ENCODE measurements at places on chromosomes 5 and 9. TPM values are rescaled to one million over a fixed set of nuclear protein-coding genes. Genes with fewer than 3 reads are reported as not detected.

LMX1B gene
- total RNA-seq: 12.2 TPM

DNA sequence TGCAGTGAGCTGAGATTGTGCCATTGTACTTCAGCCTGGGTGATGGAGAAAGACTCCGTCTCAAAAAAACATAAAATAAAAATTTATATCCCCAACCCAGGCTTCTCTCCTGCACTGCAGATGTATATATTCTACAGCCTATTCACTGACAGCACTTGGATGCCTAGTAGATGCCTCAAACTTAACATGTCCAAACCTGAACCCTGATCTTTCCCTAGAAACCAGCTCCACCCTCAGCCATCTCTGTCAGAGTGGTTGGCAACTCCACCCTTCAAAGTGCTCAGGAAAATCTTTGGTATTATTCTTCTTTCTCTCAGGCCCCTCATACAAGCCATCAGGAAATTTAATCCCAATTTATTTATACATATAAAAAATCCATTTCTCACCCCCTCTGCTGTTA lies 36.9 kb upstream of the TXN start:
- DNase-seq: no peak

GRCh38 chr9:99405359-99405758 lies 183.3 kb downstream of the SEC61B start:
- DNase-seq: no peak

DNA sequence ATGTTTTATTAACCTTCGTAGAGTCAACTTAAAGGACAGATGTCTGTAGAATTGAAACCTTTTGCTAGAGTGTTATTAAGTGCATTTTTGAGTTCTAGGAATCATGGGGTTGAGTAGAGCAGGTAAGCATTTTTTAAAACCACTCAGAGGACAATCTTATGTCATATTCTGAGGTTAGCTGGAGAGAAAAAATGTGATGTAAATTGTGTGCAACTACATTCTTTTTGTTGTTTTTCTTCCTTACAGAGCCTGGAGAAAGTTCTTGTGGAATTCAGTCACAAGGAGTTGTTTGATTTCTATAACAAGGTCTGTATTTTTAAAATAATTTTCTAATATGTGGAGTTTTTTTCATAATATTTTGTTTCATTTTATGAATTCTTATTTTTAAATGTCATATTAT lies 206.4 kb downstream of the COMMD10 start:
- DNase-seq: no peak

GRCh38 chr9:136525841-136526499 lies 19.9 kb downstream of the NOTCH1 start:
- peak; percentile 96 for DNase-seq

TRIM36 gene
- 15.3 TPM for total RNA-seq

- no peak for DNase-seq
Observed at GRCh38 chr9:116991051-116991450, 303.9 kb downstream of the TRIM32 start.

TPPP gene
- total RNA-seq: 0.03 TPM

GRCh38 chr5:124580925-124581737 lies 165.3 kb downstream of the ZNF608 start:
- no peak for DNase-seq

NHP2 gene
- 303 TPM for total RNA-seq

All from SJCRH30 (cell line).